ENCODE measurements at places on chromosomes 12 and 14. TPM values are rescaled to one million over a fixed set of nuclear protein-coding genes. Genes with fewer than 3 reads are reported as not detected.

The GZMH gene
- not detected for total RNA-seq

The KIF26A gene
- 0.17 TPM for total RNA-seq

The CEBPE gene
- not detected for total RNA-seq

The ZNF740 gene
- total RNA-seq, result 5.9 TPM

The KRT82 gene
- total RNA-seq, result not detected

The SPX gene
- total RNA-seq, result 1.2 TPM

The GRIP1 gene
- not detected for total RNA-seq

The CLEC2A gene
- not detected for total RNA-seq

The GALNT6 gene
- 60.4 TPM for total RNA-seq

The GLT8D2 gene
- total RNA-seq, result 25.9 TPM

The SYT10 gene
- not detected for total RNA-seq

The LRRC10 gene
- not detected for total RNA-seq

Measured in bronchus fibroblast of lung (primary cell).